ENCODE measurements at places on chromosomes 11 and 22. TPM values are rescaled to one million over a fixed set of nuclear protein-coding genes. Genes with fewer than 3 reads are reported as not detected.

Gene RHOD
- 6.2 TPM for polyA plus RNA-seq

Gene SLC22A8
- polyA plus RNA-seq: 48.6 TPM

Gene LRRC55
- 5.6 TPM for polyA plus RNA-seq

Gene CWC15
- polyA plus RNA-seq: 134 TPM

Gene BBOX1
- 62.2 TPM for polyA plus RNA-seq

Gene ART5
- 2.3 TPM for polyA plus RNA-seq

Gene P2RX3
- 0.76 TPM for polyA plus RNA-seq

Gene LINC01488
- polyA plus RNA-seq: 0.06 TPM

Gene SLC29A2
- 18.2 TPM for polyA plus RNA-seq
